ENCODE measurements at places on chromosomes 2 and 18.
A peak's percentile ranks its signal among the peaks of the same experiment; 100 is the strongest.

- no peak for DNase-seq
Observed at GRCh38 chr2:32200814-32201213, 35.1 kb downstream of the SLC30A6 start.

- DNase-seq = no peak
Observed at GRCh38 chr2:221161186-221161585, 410.9 kb downstream of the EPHA4 start.

- DNase-seq = no peak
Observed at GRCh38 chr18:50819027-50819727, 639 bp downstream of the MRO start.

DNA sequence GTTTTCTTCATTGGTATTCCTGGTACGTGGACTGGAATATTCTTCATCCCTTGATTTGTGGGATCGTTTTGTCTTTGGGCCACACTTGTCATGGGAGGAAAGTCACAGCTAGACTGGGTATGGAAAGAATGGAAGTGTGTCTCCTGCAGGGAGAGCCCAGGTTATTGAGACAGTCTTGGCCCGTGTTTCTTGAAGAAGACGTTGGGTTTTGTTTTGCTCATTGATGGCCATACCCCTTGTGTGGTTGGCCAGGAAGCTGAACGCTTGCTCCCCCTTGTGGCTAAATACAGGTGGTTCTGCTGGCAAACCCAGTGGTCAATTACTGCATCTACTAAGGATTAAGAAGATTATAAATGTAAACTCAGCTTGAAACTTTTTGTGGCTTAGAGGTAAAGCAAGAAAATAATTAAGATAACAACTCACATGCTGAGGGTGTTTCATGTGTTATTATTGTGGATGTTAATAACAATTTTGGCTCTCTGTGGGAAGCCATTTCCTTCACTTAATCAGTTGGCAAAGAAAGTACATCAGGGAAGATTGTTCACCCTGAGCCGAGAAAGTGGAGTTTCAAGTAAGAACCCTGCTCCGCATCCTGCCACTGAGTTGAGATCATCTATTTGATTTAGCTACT is 91.8 kb downstream of the NEDD4L start:
- peak; percentile 86 for DNase-seq

- peak; percentile 1 for DNase-seq
Observed at GRCh38 chr2:1993711-1994682, 249.7 kb upstream of the PXDN start.

GRCh38 chr2:150885774-150886386 is 375.8 kb downstream of the RBM43 start:
- no peak for DNase-seq

GRCh38 chr2:59959944-59960343 is 593.5 kb downstream of the BCL11A start:
- DNase-seq = no peak

DNA sequence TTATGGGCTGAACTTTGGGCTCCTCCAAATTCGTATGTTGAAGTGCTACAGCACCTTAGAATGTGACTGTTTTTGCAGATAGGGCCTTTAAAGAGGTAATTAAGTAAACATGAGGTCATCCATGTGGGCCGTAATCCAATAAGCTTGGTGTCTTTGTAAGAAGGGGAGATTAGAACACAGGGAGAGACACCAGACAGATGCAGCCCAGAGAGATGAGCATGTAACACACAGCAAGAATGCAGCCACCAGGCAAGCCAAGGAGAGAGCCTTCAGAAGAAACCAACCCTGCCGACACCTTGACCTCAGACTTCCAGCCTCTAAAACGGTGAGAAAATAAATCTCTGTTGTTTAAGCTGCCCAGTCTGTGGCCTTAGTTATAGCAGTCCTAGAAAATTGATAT is 74.3 kb downstream of the HRH4 start:
- no peak for DNase-seq

DNA sequence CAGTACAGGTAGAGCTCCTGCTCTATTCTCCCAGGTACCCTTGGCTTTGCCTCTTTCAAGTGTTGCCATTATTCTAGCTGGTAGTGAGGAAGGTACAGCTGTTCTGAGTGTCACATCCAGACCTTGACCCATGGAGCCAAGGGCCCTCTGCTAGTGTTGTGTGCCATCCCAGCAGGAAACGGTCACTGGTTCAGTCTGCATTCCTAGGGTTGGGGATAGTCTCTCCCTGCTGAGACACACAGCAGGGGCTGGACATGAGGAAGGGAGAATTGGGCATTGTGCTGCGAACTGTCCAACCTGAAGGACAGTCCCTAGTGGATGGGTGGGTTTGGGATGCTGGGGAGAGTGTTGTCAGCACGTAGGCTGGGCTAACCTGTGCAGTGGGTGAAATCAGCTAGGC is 59.1 kb downstream of the FARP2 start:
- DNase-seq = no peak

DNA sequence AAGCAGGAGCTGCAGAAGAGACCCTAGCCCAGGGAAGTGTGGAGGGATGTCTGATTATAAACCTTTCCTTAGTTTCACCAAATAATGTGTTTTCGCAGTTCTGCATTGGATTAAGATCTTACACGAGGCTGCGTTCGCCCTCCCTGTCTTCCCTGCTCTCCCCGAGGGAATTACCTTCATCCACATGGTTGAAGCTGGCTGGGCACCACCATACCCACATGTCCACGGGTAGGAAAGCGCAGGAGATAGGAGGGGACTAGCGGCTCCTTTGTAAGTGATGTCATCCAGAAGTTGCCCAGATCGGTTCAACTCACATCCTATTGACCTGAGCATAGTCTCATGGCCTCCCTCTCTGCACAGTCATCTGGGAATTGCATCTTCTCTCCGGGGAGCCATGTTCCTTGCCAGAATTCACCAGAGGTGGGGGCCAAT is 1.1 kb downstream of the TTL start:
- DNase-seq = peak; percentile 74

- DNase-seq = no peak
Observed at GRCh38 chr2:20627712-20628380, 23.1 kb downstream of the HS1BP3 start.

GRCh38 chr18:74635224-74635975 is 37.7 kb downstream of the ZNF407 start:
- no peak for DNase-seq

GRCh38 chr2:28751956-28752630 is 463 bp downstream of the PPP1CB start:
- no peak for DNase-seq

- DNase-seq = no peak
Observed at GRCh38 chr2:105597806-105598803, 146.6 kb upstream of the NCK2 start.

- no peak for DNase-seq
Observed at GRCh38 chr2:55524884-55525437, 5.4 kb downstream of the CFAP36 start.

GRCh38 chr18:31750273-31750672 is 10.4 kb downstream of the SLC25A52 start:
- no peak for DNase-seq

- no peak for DNase-seq
Observed at GRCh38 chr2:106516436-106516835, 29.3 kb downstream of the CD8B2 start.

GRCh38 chr2:71505086-71505769 is 51.9 kb downstream of the DYSF start:
- no peak for DNase-seq

GRCh38 chr2:120852200-120852815 is 116.6 kb downstream of the GLI2 start:
- DNase-seq = no peak

- DNase-seq = peak; percentile 5
Observed at GRCh38 chr2:81839780-81840179, 1535.2 kb upstream of the LRRTM1 start.

DNA sequence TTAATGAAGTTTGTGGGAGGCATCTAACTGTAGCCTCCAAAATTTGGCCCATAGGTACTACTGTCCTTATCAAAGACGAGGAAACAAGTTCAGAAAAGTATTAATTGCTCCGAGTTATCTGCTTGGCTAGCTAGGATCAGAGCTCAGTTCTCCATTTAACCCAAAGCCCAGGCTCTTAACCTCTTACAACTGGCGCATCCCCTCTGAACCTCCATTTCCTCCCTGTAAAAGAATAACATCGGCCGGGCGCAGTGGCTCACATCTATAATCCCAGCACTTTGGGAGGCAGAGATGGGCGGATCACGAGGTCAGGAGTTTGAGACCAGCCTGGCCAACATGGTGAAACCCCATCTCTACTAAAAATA is 3.5 kb upstream of the MSH6 start:
- no peak for DNase-seq

DNA sequence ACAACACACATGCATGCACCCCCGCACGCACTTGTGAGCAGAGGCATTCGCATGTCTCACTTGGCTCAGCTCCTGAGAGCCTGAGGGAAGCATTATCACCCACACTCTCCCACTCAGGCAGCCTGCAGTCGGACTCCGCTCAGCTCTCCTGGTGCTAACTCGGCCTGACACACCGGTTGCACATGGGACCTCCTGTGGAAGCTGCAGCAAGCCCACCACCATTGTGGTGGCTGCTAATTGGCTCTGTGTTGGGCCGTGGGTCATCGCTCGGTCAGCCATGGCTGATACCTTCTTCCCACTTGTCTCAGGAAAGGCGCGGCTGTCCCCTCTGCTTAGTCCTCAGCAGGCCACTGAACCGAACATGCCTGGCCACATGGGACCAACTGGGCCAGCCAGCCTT is 13.7 kb upstream of the TEX261 start:
- no peak for DNase-seq

GRCh38 chr18:33699372-33699771 is 121.4 kb downstream of the ASXL3 start:
- DNase-seq = no peak

GRCh38 chr18:23226930-23227725 is 91.8 kb downstream of the CABLES1 start:
- DNase-seq = peak; percentile 83

DNA sequence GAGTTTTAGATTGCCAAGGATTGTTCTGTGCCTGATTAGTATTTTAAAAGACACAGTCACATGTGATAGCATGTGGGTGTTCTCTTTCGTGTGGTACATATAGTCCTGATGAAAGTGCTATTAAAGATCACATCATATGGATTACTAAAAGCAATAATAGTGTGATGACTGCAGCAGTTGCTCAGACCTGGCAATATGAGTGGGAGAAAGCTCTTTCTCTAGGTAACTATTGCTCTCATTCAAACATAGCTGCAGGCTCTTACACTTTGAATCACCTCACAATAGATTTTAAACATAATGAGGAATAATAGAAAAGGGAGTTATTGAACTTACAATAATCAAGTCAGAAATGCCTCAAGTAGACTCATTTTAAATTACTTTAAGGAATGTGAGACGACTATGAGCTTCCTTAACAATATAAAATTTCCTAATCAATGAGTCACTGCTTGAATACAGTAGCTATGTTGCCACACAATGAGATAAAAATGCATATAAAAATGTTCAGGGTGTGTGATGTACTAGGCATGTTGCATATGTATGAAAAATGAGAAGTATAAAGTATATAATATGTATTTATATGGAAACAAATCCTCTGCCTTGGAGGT is 452.1 kb downstream of the TMX3 start:
- DNase-seq = peak; percentile 78

DNA sequence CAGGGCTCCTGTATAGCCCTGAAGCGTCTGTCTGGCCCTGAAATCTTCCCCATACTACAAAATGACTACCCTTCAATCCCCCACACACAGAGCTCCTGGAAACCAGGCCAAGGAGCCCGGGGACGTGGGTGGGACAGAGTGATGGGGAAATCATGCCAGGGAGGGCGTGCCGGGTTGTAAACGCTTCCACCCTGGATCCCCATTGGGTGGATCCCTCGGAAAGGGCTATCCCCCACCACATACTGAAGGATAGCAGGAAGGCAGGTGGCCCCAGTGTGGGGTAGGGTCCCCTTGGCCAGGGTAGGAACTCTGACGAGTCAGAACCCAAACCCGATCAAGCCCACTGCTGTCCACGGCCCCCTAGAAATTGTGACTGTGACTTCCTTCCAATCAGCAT is 91.7 kb downstream of the INHBB start:
- DNase-seq = no peak

GRCh38 chr18:36415625-36416024 is 118.1 kb downstream of the FHOD3 start:
- no peak for DNase-seq

DNA sequence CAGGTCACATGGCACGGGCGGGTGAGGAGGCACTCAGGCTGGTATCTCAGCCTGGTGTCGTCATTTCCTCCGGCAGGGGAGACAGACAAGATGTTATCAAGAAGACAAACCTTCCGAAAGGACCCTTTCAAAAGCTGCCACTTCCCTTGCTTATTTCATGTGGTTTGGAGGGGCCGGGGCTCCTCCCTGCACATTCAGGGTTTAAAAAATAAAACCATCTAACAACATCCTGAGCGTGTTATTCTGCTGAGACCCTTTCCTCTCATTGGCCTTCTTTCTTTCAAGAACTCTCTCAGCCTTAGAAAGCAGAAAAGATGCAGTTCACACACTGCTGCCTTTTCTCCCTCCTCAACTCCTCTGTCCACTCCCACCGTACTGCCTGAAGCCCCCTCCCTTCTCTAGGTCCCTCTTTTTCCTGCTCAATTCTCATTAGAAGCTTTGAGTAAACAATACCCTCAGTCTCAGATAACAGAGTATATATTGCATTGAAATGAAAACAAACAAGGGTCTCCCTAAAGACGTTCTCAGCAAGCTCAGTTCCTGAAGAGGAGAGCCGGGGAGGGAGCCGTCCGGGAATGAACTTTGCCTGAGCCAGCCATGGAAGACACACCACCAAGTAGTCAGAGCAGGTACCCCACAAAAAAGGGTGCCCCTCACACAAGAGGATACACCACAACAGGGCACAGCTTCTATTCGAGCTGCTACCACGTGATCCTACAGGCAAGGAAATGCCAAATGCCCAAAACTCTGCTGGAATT is 9.7 kb downstream of the SMAD7 start:
- DNase-seq = no peak
